ENCODE measurements at places on chromosomes 2 and 18.

DNA sequence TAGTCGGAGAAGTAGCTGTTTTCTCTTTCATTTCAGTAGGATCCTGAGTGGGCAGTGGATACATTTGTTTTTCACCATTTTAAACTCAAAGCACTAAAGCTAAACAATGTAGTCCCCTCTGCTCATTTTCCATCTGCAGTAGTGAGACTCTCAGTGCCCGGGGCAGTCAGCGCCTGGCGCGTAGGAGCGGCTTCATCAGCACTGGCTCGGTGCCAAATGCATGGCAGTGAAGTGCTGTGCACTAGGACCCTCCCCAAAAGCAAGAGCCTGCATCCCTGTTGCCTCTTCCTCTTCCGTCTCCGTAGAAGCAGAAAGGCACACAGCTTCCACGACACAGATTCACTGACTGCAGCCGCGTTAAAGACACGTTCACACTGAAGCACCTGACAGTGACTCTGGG is 19.0 kb upstream of the ESPNL start:
- DNase-seq = no peak

- DNase-seq = no peak
These were observed 970.4 kb downstream of the EPHA4 start for GRCh38 chr2:220601674-220602073.

DNA sequence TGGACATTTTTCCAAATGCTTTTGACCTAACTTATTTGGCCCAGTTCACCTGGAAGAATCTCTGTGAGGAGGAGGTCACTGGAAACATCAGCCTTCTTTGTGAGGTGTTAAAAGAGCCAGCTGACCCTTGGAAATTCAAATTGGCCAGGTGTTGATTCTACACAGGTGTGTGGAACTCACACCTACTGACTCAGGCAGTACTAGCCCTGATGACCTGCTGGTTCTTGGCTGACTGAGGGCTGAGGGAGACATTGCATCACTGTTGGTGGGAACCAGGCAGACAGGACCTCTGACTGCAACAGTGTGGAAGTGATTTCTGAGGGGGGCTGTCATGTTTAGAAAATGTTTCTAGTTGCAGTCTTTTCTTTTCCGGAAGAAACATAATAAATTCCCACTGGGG is 242.2 kb upstream of the LRRTM1 start:
- DNase-seq = no peak

DNA sequence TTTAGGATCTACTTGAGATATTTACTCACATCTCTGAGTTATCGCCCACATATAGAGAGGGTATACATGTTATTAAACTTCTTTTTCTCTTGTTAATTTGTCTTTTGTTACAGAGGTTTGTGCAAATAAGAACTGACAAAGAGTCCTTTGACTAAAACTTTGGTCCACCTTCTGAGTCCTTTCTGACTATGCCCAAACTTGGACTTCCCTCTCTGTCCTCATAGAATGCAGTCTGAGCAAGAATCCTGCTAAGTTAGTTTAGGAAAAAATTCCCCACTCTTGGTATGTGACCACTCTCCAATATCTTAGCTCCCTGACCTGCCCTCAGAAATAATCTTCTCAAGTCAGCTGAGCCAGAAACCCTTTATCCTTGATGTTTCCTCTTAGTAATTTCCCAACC is 257.5 kb upstream of the REG3G start:
- no peak for DNase-seq

- peak; percentile 39 for DNase-seq
These were observed 7.9 kb downstream of the ARL4C start for GRCh38 chr2:234488913-234489451.

DNA sequence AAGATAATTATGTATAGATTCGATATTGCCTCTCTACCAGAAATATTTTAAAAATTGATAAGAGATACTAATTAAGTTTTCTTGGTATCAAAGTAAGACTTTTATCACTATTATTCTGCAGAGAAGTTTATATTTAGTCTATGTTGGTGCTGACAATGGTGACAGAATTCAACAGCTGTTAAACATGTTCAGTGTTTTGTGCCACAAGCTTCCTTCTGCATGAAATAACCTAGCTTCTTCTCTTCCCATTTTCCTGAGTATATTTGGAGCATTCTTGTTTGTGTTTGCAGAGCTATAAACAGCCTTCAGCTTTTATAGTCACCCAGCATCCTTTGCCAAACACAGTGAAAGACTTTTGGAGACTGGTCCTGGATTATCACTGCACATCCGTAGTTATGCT is 229.2 kb upstream of the RAB12 start:
- no peak for DNase-seq

- DNase-seq = no peak
These were observed 622.6 kb downstream of the LRP1B start for GRCh38 chr2:141508086-141508752.

DNA sequence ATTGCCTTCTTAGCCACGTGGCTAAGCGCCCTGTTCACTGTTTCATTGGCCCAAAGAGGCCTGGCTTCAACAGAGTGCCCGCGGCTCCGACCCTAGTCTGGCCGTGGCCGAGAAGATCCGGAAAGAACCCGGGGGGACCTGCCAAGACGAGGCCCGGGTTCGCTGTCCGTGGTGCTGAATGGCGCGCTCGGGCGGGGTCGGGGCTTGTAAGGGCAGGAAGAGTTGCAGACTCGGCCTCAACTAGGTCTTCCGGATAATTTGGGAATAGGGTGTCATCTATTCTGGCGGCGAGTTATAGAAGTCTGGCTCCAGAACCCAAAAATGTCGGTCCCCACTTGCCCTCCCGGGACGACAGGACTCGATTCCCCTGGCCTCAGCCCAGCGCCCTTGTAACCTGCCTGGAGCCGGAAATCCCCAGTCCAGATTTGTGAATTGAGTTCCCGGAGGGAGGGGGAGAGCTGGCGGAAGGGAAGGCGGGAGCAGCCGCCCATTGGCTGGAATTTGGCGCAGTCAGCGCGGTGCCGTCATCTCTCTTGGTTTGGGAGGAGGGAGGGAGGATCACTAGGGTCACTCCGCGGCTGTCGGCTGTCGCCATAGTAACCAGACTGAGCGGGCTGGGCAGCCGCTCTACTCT is 3.5 kb downstream of the CDK5R2 start:
- DNase-seq = no peak

DNA sequence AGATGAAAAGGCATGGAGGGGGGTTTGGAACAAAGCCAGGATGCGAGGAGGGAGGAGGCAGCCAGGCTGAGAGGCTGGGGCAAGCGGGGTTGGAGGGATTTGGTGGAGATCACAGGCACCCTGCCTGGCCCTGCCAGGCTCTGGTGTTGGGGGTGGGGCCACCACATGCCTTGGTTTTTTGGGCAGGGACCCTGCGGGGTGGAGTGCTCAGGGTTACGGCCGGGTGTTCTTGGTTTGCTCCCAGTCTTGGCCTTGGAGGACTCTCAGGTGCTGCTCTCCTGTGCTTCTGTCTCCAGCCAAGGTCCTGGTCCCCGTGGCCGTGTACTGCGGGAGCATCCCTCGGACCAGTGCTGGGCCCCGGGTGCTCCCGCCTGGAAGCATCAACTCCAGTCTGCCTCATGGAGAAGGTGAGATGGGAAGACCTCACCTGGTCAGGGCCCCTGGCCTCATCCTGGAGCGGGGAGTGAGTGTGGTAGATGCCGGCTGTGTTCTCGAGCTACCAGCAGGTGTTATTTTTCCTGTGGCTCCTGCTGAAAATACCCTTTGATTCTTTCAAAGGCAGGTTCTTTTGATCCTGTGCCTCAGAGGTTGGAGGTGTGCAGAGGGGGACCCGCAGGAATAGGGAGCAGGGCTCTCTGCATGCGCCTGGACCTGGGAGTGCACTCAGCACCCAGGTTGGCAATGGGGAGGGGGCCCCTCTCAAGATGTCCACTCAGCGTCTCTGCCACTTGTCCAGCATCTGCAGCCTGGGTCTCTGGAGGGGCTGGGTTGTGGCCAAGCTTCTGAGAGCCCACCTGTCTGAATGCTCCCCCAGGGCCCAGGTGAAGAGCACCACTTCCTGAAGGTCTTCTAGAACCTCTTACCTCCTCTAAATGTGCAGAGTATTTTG is 17.0 kb downstream of the TOGARAM2 start:
- DNase-seq = no peak

GRCh38 chr18:78611869-78612268 is 367.7 kb upstream of the SALL3 start:
- DNase-seq = no peak

DNA sequence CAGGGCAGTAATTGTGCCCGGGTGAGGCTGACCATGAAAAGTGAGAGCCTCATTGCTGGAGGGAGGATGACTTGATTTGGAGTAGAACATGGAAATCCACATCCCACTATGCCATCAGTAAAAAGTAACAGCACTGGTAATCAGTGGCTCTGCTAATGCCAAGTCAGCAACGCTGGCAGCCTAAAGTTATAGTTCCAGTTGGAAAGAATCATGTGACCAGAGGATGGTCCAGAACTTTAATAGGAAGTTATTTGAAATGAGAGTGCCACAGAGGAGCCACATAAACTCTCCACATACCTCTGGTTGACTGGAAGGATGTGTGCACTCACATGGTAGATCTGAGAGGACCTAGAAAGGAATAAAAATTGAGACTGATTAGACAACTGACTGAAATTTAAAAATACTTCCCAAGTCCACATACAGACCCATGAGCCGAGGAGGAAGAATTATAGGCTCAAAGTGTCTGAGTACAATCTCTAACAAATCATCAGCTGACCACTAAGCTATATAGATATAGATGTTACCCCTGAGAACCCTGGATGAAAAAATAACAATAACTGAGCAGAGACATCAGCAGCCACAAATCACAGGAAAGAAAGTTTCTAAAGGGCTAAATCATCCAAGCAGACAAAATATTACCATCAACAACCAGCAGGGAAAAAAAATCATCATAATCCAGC is 346.8 kb downstream of the STK39 start:
- DNase-seq = no peak

GRCh38 chr2:141508806-141509595 is 621.8 kb downstream of the LRP1B start:
- no peak for DNase-seq

GRCh38 chr2:10412380-10412779 is 35.7 kb downstream of the ODC1 start:
- no peak for DNase-seq

DNA sequence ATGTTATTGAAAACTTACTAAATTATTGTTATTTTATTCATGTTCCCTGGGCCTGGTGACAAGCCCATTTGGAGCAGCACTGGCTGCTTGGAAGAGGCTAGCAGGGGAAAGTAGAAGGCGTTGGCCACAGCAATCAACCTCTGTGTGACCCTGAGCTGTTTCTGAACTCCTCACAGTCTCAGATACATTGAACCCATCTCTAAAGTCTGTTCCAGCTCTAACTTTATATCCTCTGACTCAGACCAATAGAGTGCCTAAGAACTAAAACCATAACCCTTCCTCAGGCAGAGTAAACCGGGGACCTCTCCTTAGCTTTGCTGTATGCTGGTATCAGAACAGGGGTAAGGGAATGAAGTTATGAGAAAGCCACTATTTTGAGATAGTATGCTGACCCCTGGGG is 96.4 kb upstream of the NOL4 start:
- no peak for DNase-seq
